ENCODE measurements at places on chromosomes 12 and 14.
A peak's percentile ranks its signal among the peaks of the same experiment; 100 is the strongest.

DNA sequence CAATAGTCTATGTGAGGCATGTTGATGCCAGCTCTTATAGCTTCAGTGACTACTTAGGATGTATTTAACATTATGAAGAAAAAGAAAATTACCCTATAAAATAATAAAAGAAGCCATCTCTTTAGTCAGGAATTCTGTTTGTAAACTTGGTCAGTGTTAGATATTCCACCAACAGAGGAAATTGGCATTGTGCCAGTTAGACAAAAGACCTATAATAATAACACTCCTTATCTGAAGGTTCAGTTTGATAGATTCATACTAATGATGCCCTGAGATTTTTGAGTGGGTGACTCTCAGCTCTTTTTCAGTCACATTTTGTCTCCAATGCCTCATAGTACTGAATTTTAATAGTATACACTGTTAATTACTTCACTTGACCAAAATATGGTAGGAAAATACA lies 6.6 kb downstream of the SYT10 start:
- DNase-seq: no peak

GRCh38 chr14:90760078-90760444 lies 56.2 kb downstream of the TTC7B start:
- DNase-seq: no peak

- DNase-seq: no peak
Measured at GRCh38 chr12:123187637-123188036, 36.7 kb upstream of the PITPNM2 start.

GRCh38 chr12:42217656-42218055 lies 20.4 kb downstream of the YAF2 start:
- peak; percentile 65 for DNase-seq

GRCh38 chr12:40581889-40582288 lies 110.3 kb upstream of the CNTN1 start:
- DNase-seq: no peak

- DNase-seq: peak; percentile 24
Measured at GRCh38 chr12:64510667-64511066, 58.7 kb downstream of the TBK1 start.

- no peak for DNase-seq
Measured at GRCh38 chr12:24231298-24231697, 281.8 kb upstream of the SOX5 start.

- DNase-seq: peak; percentile 67
Measured at GRCh38 chr12:9365296-9365695, 157.1 kb upstream of the PZP start.

GRCh38 chr14:79278798-79279644 lies 932.3 kb downstream of the DIO2 start:
- peak; percentile 82 for DNase-seq

Measured in fibroblast of upper back skin (primary cell).